Nephron progenitor cell (in vitro differentiated cells): ENCODE measurements at places on chromosomes 6 and 20.

DNA sequence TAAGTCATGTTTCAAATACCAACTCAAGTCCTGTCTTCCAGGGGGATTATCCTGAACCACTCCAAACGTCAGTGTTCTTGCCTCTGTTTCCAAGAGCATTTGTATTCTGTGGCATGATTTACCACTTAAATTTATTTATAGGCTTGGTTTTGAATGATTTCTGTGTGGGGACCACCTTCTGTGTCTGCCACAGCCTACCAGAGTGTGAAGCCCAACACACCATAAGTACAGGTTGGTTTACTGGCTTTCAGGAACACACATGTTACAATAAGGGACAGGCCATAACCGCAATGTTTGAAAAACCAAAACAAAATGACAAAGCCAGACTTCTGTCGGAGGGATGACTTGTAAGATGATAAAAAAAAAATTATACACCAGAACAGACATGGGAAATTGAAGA, 56.5 kb upstream of the MAP3K7 start:
- DNase-seq = no peak

GRCh38 chr6:130758813-130759212, 68.4 kb upstream of the SMLR1 start:
- DNase-seq = no peak

DNA sequence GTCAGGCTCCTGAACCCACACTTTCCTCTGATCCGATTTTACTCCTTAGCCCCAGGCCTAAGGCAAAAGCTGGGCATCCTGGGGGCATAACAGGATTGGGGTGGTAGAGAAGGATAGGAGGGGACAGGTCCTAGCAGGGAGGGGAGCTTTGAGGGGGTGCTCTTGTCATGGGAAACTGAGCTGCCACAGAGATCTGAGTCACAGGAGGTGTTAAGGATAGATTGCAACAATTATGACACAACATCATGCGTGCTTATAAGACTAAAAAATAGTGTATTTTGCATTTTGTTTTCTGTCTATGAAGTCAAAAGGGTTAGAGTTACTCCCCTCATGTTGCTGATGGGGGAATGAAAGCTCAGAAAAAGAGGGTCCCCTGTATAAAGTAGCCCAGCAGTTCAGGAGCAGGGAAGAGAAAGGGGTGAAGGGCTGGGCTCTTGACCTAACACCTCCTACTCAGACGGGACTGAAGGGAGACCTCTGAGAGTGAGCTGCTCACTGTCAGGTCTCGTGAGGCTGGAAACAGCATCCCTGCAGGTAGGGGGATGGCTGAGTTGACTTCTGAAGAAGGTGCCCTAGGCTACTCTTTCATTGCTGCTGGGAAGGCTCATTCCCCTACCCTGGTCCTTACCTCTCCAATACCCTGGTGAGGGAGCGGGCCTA, 2.0 kb downstream of the GLP1R start:
- no peak for DNase-seq

GRCh38 chr6:4128748-4129147, 6.6 kb downstream of the ECI2 start:
- DNase-seq = no peak

DNA sequence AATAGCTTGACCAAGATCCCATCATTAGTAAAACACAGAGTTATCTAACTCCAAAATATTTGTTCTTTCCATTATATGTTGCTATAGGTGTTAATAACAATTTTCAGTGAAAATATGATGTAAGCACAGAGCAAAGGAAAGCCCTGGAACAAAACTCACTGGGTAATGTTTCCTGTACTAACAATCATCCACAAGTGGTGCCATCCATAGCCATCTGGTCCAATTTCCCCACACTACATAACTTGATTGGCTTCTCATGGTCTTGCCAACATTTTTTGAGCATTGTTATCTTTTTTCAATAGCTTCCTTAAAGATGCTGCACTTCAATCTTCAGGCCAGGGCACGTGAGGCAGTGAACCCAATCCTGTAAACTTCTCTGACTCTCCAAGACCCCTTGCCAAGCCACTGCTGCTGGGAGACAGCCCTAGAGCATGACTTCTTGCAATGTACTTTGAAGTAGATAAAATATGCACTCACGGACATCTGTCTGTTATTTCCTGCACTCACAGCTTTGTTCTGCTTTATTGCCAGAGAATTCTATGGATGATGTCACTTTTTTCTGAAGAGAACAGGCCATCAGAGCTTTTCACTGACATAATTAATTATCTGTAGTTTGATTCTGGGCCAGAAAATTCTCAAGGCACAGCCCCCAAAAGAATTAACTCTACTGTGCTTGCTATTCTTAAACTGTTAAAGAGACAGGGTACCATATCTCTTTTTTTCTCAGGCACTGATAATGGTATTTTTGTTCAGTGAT, 97.5 kb upstream of the TMEM30A start:
- no peak for DNase-seq

DNA sequence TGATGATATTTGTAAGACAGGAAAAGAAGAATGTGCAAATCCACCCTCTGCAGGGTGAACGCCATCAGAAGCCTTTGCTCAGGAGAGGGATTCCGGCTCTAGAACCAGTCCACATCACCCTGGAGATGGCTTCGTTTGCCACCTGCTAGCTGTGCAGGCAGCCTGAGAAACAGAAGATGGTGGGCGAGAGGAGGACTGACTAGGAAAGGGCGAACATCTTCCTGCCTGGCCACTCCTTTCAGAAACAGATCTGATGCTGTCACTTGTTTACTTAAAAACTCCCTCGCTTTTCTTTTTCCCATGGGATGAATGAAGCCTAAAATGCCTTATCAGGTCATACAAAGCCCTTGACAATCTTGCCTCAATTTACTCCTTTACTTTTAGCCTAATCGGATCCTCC, 1.2 kb downstream of the PTPRA start:
- no peak for DNase-seq

- DNase-seq = no peak
These were observed 722.1 kb downstream of the EYS start for GRCh38 chr6:64984948-64985347.

- no peak for DNase-seq
These were observed 32.0 kb upstream of the TCF21 start for GRCh38 chr6:133856911-133857310.

DNA sequence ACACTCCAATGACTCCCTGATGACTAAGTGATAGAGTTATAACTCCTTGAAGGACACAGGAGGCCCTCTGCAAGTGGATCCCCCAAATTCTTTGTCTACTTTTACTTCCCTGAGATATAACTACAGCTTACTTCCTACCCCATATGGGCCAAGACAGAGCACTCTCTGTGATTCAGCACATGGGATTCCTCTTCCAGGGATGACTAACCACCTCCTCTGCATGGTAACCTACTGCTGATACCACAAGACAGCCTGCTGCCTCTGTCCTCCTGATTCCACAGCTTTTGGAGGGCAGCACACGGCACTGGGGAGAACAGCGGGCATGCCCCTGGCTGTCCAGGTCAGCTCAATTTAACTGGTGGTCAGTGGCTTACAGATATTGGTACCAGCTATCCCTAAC, 675.7 kb upstream of the AGPAT4 start:
- DNase-seq = no peak
